ENCODE measurements at places on chromosomes 11 and 22.

GRCh38 chr11:4092026-4092425, 2.6 kb upstream of the RRM1 start:
- no peak for DNase-seq

GRCh38 chr11:1458340-1459218, 28.0 kb downstream of the MOB2 start:
- peak; percentile 58 for DNase-seq

DNA sequence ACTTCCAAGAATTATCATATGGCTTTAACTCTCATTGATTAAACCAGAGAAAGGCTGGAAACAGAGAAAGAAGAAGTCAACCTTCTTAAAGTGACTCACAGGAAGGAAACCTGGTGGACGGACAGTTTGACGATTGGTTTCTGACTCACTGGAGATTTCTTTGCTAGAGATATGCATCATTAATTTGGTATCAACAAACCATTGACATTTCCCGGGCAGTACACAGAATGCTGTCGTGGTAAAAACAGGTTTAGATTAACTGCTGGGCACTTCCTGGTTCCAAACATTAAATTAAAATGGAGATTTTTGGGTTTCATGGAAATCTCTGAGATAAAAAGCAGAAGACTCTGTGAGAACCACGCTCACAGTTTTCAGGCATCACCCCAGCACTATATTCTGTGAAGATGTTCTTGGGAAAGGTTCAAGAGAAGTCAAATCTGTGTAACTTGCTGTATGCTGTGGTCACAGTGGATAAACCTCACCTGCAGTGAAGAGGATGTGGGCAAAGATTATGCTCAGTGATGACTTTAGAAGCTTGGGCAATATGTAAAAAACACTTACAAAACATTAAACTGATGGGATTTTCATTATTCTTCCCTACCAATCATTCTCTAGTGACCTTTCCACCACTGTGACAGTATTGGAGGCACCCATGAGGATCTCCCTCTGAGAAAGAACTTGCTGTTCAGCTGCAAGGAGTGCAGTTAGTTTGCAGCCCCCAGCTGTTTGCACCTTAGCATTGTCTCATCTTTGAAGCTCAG, 61.1 kb upstream of the CD44 start:
- no peak for DNase-seq

DNA sequence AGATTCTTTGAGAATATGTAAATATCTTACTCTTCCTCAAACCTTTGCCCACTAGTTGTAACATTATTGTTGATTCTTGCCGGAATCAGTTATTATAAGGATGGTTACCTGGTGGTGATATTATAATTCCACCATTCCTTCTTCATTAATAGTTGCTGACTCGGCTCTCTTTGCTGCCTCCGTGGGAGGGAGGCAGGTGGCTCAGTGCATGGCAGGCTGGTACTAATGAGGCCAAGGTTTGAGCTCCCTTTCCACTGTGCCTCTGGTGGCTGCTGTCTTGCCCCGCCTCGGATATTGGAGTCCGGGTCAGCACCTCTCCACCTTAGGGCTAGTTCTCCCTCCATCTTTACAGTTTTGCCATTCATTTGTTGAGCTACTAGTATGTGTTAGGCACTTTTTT, 12.7 kb downstream of the CD6 start:
- DNase-seq, result no peak

- no peak for DNase-seq
These were observed 1.9 kb downstream of the CCDC117 start for GRCh38 chr22:28774378-28774777.

- no peak for DNase-seq
These were observed 192.6 kb downstream of the CASP12 start for GRCh38 chr11:104705490-104706190.

- DNase-seq, result no peak
These were observed 101.1 kb downstream of the MUC15 start for GRCh38 chr11:26470992-26471391.

GRCh38 chr11:44310206-44310462, 195 bp upstream of the ALX4 start:
- DNase-seq, result no peak

GRCh38 chr11:79963856-79964645, 523.2 kb upstream of the TENM4 start:
- no peak for DNase-seq

- no peak for DNase-seq
These were observed 1339.5 kb downstream of the BRD1 start for GRCh38 chr22:48488149-48488551.

DNA sequence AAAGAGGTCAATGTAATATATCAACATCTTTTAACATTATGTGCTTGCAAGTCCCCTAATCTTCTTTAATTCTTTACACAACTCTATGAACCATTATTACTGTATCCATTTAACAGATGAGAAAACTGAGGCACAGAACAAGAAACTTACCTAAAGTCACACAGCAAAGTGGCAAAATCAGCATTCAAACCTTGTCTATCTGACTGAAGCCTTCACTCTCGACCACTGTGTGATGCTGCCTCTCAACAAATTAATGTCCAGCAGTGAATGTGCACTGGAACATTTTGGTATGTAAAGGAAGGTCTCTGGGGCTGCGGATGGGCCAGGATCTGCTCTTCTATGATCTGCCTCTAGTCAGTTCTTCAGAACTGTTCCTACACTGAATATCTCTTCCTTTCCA, 42.1 kb downstream of the PRCP start:
- DNase-seq, result no peak

GRCh38 chr22:23145878-23146470, 697 bp downstream of the RAB36 start:
- DNase-seq, result no peak

DNA sequence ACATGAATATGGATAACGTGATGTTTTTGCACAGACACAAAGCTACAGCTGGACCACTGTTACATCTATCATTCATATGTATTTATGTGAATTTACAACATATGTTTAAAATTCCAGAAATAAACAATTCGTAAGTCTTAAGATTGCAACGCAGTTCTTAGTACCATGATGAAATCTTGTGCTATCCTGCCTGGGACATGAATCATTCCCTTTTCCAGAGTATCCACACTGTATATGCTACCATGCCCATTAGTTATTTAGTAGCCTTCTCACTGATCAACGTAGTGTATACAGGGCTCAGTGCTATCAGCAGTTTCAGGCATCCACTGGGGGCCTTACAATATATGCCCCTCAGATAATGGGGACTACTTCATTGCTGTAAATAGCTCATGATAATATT, 4.3 kb downstream of the ATL3 start:
- DNase-seq, result no peak

- no peak for DNase-seq
These were observed 436 bp upstream of the FAM181B start for GRCh38 chr11:82734120-82734479.

DNA sequence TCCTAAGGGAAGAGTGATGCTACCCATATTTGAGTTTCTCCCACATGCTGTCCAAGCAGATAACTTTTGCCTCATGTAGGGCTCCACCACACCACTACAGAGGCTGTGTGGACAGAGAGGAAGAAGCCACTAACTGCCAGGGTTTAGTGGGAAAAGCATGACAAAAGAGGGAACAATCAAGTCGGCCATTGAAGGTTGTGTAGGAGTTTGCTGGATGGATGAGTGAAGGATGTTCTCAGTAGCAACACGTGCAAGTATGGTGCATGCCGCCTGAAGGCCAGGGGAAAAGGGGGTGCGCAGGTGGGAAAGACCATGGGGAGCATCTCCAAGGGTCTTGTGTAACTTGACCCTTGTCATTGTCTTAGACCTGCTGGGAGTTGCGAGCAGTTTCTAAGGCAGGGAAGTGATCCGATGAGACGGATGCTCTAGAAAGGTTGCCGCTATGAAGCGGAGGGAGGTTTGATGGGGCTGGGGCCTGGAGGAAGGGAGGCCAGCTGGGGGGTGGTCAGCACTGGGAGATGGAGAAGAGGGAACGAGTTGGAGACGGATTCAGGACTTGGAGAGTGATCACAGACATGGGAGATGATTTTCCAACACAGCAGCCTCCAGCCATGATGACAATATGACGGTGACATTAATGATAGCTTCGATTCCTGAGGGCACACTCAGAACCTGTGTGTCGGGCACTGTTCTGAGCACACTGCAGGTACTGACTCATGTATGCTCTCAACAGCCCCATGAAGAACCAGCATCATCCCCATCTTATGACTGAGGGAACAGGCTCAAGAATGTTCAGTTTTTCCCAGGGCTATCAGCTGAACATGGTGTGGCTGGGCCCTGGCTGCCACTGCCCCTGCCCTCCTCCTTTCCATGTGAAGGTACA, 53.7 kb downstream of the CD6 start:
- DNase-seq, result no peak

DNA sequence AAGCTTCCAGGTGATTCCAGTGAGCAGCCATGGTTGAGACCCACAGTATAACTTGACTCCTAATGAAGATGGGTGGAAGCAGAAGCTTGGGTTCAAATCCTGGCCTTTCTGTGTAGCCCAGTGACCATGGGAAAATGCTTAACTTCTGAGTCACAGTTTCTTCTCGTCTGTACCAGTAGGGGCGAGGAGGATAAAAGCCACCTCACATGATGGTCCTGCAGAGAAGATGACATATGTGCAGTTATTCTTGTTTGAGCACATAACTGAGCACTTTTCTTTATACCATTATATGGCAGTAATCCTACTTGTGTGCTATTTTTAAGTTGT, 4.9 kb downstream of the TMEM109 start:
- no peak for DNase-seq

DNA sequence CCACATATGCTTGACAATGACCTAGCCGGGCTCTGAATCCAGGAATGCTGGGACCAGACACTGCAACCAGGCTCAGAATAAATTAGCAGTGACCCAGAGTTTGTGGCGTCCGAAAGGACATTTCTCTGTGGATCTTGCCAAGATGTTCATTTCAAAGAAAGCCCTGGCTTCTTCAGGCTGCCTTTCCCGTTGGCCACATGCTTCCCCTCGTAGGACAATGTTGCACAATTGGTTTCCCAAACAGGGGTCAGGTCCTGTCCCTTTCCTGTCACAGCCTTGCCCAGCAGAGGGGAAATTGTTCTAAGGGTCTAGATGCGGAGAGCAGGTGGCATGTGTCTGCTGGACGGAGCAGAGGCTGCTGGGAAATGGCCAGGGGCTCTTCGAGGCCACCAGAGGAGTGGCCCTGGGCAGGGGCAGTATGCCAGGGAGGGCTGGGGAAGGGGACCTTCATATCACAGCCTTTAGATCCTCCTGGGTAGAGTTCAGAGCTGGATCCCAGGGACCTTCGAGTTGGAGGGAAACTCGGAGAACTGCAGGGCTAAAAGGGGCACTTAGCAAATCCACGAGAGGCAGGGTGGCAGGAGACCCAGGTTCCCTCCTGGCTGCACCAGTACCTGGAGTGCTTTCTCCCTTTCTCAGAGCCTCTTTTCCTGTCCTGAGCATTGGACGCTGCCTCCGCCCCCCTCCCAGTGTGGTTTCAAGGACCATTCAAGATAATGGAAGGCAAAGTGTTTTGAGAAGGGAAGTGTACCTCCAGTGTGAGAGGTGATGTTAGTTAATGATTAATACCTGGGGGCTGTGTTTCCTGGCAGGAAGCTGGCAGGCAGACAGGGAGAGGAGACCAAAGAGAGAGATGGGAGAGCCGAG, 42.3 kb downstream of the C11orf96 start:
- no peak for DNase-seq

DNA sequence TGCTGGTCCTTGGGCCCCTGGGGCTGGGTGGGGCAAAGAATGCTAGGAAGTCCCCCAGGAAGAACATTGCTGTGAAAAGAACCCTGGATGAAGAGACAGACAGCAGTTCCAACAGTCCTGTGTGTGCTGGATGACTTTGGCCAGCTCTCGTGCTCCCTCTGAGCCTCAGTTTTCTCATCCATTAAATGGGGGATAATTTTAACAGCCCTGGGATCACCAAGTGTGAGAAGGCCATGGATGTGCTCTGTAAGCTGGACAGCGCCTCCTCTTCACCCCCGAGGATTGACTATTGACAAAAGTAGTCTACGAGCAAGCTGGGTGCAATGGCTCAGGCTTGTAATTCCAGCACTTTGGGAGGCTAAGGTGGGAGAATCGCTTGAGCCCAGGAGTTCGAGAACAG, 2.5 kb downstream of the LARGE2 start:
- no peak for DNase-seq
